ENCODE measurements at places on chromosomes 11 and 22.

DNA sequence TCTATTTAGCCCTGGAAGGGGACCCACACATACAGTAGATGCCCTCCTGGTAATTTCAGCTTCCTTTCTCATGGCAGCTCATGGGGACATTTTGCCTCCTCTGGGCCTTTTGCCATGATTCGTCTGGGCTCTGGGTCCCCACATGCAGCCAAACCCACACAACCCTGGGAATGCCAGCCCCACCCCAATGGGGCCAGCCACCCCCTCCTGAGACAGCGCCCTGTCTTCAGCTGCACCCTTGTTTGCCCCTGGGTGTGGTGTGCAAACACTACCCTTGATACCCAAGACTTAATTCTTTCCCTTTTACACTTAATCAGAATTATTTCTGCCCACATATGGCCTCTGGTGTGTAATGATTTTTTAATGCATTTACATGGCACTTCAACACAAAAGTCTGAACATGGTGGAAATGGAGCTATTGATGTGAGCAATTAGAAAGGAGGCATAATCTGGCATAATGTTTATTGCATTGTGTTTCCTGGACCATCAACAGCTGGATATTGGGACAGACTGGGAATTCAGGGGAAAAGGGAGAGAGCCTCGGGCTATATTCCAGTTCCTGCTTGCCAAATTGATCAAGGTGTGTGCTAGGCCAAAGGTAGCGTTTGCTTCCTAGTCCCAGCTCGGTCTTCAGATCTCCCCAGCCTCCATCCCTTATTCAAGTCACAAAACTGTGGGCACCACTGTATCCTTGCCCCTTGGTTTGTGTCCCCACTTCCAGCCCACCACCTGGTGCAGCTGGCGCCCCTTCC, 85.0 kb upstream of the ANO1 start:
- DNase-seq, result no peak

- no peak for DNase-seq
Measured at GRCh38 chr22:44214187-44214586, 33.5 kb downstream of the PARVG start.

- no peak for DNase-seq
Measured at GRCh38 chr11:46675288-46675851, 25.0 kb downstream of the ARHGAP1 start.

GRCh38 chr11:3229673-3230630, 2.3 kb downstream of the MRGPRE start:
- DNase-seq, result no peak

- no peak for DNase-seq
Measured at GRCh38 chr11:128890543-128891368, at the start of gene KCNJ5. Gene KCNJ5, plus strand, starts transcription at chr11:128891356. Its CDS starts 19,918 bp downstream, at chr11:128911274.

GRCh38 chr22:39303358-39303757, 16.1 kb downstream of the RPL3 start:
- DNase-seq, result no peak

DNA sequence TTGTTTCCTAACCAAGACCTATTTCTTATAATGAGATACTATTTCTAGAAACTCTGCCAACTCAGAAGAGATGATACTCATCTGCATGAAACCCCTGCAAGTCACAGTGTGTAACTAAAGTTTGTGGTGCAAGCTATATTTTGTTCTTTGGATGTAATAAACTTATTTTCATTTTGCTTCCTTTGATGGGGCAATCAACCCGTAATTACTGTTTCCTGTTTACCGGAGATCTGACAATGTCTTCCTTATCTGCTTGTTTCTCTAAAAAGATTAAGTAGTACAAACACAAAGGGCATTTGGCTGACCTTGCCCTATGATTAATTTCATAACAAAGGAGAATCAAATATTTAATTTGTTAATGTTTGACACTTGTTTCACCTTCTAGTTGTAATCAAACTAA, 846.6 kb upstream of the ANO3 start:
- no peak for DNase-seq

GRCh38 chr11:123853038-123853437, 32.4 kb downstream of the TMEM225 start:
- DNase-seq, result no peak

- no peak for DNase-seq
Measured at GRCh38 chr11:134558258-134558835, 146.3 kb upstream of the B3GAT1 start.
